ENCODE measurements at places on chromosomes 3 and 15.

DNA sequence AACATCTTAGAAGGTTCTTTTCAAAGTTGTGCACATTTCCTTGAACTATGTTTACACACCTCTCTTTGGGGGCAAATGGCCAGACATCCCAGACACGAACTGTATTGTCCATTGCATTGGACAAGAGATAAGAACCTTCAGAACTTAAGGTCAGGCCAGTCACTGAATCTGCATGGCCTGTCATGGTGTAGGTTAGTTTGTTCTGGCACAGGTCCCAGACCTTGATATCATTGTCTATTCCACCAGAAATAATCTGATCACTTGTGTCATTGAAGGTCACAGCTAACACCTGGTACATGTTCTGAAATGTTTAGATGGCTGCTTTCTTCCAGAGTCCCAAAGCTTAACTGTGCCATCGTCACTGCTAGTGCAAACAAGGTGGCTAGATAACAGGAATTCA is 55.7 kb downstream of the KCNAB1 start:
- no peak for DNase-seq

- DNase-seq = no peak
These were observed 162.2 kb downstream of the RYR3 start for GRCh38 chr15:33473005-33473404.

GRCh38 chr3:14810801-14811661 is 7.7 kb upstream of the FGD5 start:
- DNase-seq = no peak

GRCh38 chr3:110974902-110975301 is 96.7 kb upstream of the NECTIN3 start:
- no peak for DNase-seq

GRCh38 chr3:101362406-101362805 is 42.0 kb upstream of the IMPG2 start:
- DNase-seq = no peak

DNA sequence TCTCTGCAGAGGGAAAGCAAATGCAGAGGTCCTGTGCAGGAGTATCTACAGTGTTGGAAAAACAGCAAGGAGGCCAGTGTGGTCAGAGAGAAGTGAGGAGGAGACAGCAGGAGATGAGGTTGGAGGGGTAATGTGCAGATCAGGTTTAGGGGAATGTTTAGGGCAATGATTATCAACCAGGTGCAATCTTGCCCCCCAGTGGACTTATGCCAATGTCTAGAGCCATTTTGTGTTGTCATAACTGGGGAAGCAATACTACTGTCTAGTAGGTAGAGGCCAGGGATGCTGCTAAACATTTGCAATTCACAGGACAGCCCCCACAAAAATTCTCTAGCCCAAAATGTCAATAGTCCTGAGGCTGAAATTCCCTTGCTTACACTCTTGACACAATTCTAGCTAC is 13.1 kb downstream of the CCDC191 start:
- DNase-seq = no peak

GRCh38 chr3:71723452-71724170 is 1.6 kb downstream of the EIF4E3 start:
- no peak for DNase-seq

DNA sequence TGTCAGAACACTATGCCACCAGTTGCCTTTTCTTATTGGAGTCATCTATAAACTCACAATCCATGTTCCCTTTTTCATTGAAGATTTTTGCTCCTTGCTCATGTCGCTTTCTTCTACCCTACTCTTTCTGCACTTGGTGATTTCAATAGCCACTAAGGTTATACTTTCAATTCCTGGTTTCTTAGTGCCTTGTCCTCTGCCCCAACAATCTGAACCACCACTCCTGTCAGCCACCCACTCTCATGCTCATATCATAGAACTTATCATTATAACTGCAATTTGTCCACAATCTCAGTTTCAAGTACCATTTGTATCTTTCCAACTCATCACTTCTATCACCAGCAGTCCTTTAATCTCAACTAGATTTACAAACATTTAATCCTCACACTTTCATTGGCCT is 10.0 kb upstream of the GRAMD1C start:
- no peak for DNase-seq

- no peak for DNase-seq
These were observed 53.6 kb upstream of the MYO5C start for GRCh38 chr15:52349052-52349700.

GRCh38 chr3:174147798-174148197 is 711.3 kb upstream of the NAALADL2 start:
- DNase-seq = no peak

- DNase-seq = no peak
These were observed 1050.6 kb upstream of the ALCAM start for GRCh38 chr3:104316118-104316517.

DNA sequence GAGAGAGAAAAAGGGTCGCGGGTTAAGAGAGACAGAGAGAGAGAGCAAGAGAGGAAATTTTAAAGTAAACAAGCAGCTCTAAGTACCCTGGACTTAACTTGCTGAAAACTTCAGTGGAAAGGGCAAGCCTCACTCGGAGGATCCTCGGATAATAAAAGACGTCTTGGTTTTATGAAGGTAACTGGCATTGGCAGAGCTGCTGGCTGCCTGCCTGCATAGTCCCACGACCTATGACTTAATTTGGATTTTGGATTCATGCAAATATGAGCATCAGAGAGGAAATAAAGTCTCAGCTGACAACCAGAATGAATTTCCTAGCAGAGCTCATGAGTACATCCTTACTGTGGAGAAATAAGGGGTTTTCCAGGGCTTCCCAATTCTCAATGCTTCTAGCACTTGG is 95.1 kb upstream of the PDZRN3 start:
- no peak for DNase-seq

DNA sequence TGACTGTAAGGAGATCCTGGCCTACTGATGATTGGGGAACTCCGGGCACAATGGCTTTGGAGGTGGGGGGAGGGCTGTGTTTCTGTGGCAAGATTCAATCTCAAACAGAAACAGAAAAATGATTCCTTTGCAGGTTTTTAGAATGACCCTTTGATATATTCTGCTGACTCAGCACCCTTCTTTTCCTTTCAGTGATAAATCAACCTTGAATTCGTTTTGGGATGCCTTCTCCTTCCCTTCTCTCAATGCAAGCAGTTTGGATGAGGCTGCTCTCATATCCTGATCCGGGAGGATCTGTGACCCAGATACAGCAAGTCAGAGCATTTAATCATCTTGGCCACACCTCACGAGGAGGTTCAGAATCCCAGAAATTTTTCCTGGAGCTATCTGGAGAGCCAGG is 156.1 kb upstream of the PRICKLE2 start:
- DNase-seq = no peak

DNA sequence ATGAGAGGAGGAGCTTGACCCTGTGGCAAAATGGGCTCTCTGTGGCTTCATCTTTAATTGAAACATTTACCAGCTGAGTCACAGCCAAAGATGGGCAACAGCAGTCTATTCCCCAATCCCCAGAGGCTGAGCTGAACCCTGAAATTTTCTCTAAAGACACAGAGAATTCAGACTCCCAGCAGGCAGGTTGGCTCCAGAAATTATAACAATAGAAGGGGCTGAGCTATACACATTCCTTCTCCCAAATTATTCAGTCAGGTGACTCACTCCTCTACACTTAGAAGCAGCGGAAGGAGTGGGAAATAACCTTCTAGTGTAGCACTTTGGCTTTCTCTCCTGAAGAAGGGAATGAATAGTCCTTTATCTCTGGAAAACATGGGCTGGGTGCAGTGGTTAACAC is 264.3 kb upstream of the ARHGEF26 start:
- DNase-seq = no peak

- no peak for DNase-seq
These were observed 1076.8 kb downstream of the TBL1XR1 start for GRCh38 chr3:176120507-176120906.

DNA sequence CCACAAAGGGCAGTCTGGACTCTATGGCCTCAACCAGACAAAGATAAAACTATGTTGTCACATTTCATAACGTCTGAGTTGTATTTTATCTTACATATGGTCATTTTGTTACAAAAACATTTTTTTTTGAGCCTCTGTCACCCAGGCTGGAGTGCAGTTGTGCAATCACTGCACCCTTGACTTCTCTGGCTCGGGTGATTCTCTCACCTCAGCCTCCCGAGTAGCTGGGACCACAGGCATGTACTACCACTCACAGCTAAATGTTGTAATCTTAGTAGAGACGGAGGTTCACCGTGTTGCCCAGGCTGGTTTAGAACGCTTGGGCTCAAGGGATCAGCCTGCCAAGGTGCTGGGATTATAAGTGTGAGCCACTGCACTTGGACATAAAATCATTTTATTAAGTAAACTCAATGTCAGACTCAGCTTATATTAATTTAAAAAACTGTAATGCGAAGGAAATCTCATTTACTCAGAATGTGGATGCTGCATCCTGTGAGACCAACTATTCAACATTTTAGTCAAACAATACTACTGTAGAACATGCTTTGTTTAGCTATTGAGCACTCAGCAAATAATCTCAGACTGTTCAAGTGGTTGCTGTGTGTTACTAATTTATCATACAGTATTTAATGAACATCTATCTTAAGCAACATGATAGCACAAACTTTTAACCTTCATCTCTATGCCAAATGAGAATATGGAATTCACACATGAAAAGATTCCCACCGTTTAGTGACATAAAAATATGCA is 209.2 kb downstream of the TBL1XR1 start:
- DNase-seq = no peak

DNA sequence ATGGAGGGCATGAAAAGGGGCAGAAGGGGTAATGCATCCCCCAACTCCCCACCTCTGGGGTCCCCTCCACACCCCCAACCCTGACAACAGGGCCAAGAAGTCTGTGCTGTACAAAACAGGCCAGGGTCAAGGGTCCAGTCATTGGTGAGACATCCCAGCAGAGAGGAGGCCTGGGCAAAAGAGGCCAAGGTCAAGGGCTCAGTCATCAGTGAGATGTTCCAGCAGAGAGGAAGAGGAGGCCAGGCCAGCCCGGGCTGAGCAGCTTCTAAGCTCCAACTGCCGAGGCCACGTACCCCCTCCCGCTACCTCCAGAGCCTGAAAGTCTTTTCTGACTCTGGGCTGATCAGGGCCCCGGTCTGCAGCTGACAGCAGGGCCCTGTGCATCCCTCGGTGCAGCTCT is 52.4 kb downstream of the LHFPL4 start:
- DNase-seq = no peak

GRCh38 chr15:47652328-47652727 is 65.0 kb upstream of the SEMA6D start:
- no peak for DNase-seq

GRCh38 chr3:190545191-190545590 is 31.3 kb downstream of the IL1RAP start:
- DNase-seq = no peak

- DNase-seq = no peak
These were observed 62.5 kb upstream of the GBE1 start for GRCh38 chr3:81823882-81824395.

DNA sequence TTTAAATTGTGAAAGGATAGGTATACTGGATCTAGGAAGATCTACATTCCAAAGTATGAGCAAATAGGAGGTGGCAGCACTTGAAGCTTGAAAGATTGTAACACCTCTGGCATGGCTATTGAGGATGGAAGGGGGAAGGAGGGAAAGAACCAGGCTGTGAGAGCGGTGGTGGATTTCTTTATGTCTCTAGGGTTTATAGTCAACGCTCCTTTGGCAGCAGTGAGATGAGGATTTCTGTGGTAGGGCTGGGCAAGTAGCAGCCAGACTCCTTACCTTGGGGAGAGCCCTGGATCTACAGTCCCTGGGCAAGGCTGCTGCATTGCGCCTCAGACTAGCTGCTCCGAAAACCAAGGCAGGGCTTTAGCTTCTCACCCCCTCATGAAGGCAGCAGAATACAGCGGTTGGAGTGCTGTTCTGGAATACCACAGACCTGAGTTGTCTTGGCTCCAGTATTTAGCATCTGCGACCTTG is 53.2 kb downstream of the MEF2A start:
- DNase-seq = no peak

DNA sequence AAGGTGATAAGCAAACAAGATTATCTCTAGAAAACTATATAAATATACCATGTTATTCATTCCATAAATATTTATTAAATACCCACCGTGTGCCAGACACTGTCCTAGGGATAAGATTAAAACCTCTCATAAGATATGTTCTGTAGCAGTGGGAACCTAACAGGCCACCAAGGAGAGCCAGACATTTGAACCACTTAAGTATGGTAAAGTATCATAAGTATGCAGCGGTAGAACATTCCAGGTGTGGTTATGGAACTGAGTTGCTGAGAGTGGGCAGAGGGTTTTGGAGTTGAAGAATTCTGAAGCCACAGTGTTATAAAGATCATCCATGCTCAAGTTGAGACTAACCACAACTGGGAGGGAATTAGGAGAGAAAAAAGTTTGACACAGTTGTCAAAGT is 14.7 kb downstream of the FILIP1L start:
- no peak for DNase-seq

- DNase-seq = no peak
These were observed 318.5 kb upstream of the ADAMTS9 start for GRCh38 chr3:65006300-65006739.

DNA sequence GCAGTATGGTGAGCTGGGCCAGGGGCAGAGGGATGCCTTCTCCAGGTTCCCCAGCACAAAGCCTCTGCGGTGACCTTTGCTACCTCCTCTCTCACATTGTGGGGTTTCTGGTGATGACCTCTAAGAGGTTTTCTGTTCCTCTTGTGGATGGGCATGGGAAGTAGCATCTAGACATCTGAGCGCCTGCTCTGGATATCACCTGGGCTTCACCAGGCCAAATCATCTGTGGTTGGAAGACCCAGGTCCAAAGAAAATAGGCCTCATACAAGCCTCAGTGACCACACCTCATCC is 7.0 kb downstream of the APEH start:
- DNase-seq = no peak

DNA sequence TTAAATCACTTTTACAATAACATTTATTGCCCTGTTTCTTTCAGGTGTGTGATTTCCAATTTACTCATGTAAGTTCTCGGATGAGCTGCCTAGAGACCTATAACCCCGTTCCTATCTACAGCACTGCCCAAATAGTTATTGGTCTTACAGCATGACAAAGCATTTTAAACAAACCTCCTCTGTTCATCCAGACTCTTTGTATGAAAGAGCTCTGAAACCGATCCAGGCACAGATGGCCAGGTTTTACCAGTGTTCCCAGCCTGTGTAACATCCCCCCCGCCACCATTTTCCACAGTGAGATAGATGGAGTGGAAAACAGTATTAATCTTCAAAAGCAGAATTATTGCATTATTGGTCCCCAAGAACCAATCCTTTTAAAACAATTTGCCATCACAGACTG is 59.0 kb upstream of the SPTSSB start:
- DNase-seq = no peak

- no peak for DNase-seq
These were observed 891 bp downstream of the EXOG start for GRCh38 chr3:38497031-38497430.

DNA sequence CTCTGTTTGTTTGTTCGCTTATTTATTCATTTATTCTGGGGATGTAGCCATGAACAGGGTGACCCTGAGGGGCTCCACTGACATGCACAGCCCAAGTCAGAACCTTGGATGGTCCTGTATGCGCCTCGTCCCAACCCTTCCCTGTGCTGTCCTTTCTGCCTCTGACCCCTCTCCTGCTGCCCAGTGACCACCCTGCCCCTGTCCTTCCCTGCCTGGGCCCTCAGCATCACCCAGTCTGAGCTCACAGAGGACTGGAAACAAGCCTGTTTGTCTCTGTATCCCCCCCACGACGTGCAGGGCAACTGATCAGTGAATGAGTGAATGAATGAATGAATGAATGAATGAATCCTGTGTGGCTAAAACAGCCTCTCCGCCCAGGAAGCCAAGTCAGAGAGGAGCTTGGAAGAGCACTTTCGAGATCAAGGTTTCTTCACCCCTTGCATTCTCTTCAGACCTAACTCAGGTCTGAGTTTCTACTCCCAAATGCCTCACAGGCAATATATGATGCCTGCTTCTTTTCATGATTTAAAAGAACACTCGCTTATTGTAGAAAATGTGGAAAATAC is 157.7 kb downstream of the SMAD6 start:
- no peak for DNase-seq

GRCh38 chr3:194508491-194509453 is 22.0 kb upstream of the ATP13A3 start:
- no peak for DNase-seq

All from left forelimb (tissue), 1 donor.